ENCODE measurements at places on chromosomes 11 and 22.

DNA sequence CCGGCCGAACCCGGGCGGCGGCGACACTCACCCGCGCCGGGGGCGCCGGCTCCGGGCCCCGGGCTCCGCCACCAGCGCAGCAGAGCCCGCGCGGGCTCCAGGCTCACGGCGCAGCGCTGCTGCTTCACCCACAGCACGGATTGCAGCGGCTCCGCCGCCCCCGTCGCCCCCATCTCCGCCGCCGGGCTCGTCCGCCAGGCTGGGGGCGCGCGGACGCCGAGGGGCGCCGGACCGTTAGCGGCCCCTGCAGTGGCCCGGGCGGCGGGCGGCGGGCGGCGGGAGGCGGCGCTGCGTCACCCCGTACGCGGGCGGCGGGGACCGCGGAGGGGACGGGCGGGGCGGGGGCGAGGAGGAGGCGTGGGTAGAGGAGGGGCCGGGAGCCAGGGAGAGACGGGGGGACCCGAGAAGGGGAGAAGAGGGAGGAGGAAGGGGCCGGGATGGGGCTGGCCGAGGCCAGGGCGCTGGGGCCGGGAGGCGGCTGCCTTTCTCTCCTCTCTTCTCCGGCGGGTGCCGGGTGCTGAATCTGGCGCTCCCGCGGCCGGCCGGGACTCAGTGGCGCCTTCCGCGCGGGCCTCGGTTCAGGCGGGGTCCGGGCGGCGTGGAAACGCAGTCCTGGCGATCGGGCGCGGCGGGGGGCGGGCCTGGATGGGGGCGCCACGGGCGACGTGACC, at the start of gene CERK:
CERK (minus strand) TSS at position 277 of the 671 bp plus-strand sequence; CDS start at position 173, 104 bp downstream.
- peak; percentile 73 for DNase-seq

DNA sequence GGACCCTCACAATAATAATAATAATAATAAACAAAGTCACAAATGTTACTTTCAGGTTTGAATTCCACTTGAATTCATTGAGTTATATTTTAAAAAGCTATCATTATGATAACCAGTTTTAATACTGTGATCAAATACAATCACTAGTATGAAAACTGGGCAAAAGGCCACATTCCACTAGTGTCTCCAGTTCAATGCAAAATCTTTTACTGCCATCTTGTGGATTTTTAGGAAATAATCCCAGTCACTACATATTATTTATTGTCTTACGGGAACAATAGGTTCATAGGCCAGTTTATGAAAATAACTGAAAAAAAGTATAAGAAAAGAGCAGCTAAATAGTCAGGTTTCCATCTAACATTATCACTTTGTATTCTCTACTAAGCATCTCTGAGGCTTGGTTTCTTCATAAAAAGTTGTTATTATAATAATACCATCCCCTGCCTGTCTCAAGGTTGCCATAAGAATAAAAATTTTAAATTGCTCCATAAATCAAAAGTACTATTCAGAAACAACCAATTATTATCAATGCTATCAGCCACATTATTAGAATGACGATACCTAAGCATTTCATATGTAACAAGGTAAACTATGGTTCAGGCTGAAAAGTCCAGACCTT, 533.9 kb upstream of the CCDC90B start:
- peak; percentile 21 for DNase-seq

- DNase-seq: peak; percentile 52
Observed at GRCh38 chr22:38461414-38462081, 6.3 kb upstream of the KDELR3 start.

GRCh38 chr11:75031771-75032549, 43.2 kb downstream of the NEU3 start:
- peak; percentile 51 for DNase-seq

- DNase-seq: peak; percentile 41
Observed at GRCh38 chr22:22855617-22856308, 31.9 kb upstream of the IGLL5 start.

DNA sequence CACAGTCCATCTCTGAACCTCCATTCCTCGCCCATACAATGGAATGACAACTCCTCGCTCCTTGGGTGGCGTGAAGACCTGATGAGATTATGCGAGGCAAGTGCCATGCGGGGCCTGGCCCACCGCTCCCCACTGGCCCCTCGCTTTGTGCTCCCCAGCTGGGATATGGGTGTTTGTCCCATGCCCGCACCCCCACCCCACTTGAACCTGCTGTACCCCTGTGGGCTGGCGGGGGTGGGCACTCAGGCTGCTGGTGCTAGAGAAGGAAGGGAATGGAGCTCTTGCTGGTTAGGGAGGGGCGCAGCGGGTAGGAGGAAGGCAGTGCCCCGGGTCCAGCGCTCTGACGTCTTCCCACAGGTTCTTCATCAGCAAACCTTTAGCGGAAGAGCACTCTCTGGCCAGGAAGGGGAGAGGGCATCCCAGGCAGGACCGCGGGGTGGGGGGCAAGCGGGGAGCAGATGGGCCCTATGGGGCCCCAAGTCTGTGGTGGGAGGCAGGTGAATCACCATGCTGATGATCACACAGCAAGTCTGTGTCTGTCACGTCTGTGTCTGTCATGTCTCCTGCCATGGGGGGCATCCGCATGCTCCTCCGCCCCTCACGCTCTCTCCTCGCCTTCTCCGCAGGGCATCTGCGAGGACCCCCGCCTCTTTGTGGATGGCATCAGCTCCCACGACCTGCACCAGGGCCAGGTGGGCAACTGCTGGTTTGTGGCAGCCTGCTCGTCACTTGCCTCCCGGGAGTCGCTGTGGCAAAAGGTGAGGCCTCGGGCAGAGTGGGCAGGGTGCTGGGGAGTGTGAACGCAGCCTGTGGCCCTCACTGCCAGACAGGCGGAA, 9.4 kb upstream of the OMP start:
- no peak for DNase-seq

- DNase-seq: no peak
Observed at GRCh38 chr22:33654173-33654895, 265.9 kb downstream of the LARGE1 start.

- DNase-seq: no peak
Observed at GRCh38 chr11:102771351-102771750, 9.1 kb downstream of the MMP10 start.

DNA sequence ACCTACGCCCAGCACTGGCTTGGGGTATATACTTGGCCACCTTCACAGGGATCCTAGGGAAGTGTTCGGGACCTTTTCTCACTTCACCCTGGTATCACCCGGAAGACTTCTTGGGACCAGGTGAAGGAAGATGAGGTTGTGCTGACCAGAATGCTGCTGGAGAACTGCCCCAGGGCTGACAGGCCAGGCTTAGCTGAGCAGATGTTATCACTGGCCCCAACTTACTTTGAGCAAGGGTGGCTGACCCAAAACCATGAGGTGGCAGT, 4.5 kb downstream of the FTH1 start:
- DNase-seq: no peak

DNA sequence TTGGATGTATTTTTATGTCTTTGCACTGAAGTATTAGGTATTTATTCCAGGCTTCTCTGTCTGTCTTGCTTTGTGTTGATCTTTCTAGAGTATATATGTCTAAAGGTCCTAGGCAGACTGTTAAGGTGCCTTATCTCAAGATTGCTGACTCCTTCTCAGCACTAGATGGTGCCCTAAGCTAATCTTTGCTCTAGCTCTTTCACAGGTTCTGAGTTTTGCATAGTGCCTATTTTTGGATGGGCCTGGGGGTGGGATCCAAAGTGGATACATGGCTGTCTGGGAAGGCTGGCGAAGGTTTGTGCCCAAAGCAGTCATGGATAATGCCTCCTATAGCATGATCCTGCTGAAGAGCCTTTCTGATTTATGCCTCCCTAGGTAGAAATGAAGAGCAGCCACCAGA, 154.9 kb downstream of the TRPC6 start:
- no peak for DNase-seq

GRCh38 chr11:85774256-85775101, 36.5 kb downstream of the SYTL2 start:
- DNase-seq: no peak

GRCh38 chr11:45856044-45856468, 8.8 kb downstream of the CRY2 start:
- DNase-seq: no peak

- DNase-seq: no peak
Observed at GRCh38 chr11:69259096-69259495, 34.9 kb upstream of the MYEOV start.

DNA sequence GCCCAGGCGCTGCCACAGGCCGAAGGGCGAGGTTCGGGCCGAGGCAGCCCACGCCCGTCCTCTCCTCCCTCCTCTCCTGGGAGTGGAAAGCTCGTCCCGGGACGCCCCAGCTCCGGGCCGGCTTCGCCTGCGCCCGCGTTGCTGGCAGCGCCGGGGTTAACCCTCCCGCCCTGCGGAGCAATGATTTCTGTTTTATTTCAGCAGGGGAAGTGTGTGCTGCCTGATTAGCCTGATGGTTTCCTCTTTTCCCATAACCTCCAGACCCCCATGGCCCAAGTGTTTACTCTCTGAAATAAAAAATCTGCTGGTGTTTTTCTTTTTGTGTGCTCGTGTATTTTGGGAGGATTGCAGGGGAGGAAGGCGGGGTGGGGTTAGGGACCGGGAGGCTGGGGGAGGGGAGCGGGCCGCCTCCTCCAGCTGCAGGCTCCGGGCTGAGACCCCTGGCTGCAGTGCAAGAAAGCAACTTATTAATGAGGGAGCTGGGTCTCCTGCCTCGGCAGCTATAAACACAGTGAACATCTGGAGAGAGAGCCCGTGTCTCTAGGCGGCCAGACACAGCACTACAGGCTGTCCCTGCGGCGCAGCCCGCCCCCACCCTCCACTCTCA, 38.6 kb downstream of the ETS1 start:
- no peak for DNase-seq

GRCh38 chr11:69918231-69918937, 99.2 kb upstream of the FGF3 start:
- no peak for DNase-seq

DNA sequence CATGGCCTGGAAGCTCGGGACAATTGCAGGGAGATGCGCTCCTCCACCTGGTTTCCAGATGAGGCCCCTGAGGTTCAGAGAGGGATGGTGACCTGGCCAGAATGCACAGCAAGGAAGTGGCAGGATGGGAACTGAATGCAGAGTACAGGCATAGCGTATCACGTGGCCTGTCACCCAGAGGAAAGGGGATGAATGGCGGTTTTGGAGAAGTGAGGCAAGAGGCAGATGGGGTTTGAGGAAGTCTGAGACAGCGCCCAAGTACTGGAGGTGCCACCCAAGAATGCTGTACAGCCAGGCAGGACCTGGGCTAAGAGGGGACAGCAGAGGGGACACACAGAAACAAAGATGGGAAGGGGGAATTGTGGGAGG, 4.9 kb downstream of the RAB3IL1 start:
- peak; percentile 15 for DNase-seq

GRCh38 chr11:3043315-3043871, 13.8 kb downstream of the CARS1 start:
- DNase-seq: no peak

GRCh38 chr22:47382164-47382890, 619.9 kb downstream of the TBC1D22A start:
- no peak for DNase-seq

DNA sequence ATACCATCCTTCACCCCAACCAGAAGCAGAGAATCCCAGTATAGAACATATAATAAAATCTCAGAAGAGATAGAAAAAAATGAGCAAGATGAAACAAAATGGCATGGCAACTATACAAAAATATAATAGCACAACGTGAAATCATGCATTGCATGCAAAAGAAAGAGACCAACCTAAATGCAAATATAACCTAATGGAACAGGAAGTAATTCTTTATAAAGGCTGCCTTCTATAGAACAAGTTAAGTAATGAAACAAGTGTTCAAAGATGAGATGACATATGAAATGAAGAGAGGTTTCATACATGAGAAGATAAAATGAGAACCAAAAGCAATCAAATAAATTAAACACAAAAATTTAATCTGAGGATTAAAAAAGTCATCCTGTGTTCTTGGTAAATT, 18.5 kb upstream of the ARHGAP20 start:
- DNase-seq: no peak

- DNase-seq: no peak
Observed at GRCh38 chr22:47370448-47371262, 608.2 kb downstream of the TBC1D22A start.

- DNase-seq: no peak
Observed at GRCh38 chr11:74559110-74559933, 33.1 kb upstream of the POLD3 start.

- DNase-seq: no peak
Observed at GRCh38 chr11:5666402-5666793, 18.5 kb downstream of the TRIM5 start.

DNA sequence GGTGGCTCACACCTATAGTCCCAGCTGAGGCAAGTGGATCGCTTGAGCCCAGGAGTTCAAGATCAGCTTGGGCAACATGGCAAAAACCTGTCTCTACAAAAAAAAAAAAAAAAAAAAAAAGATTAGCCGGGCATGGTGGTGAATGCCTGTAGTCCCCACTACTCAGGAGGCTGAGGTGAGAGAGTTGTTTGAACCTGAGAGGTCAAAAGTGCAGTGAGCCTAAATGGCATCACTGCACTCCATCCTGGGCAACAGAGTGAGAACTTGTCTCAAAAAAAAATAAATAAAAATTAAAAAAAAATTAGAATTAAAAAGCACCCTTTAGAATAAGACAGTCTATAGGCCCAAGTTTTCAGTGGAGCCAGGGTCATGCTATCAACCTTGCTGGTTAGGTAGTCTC, 95.5 kb downstream of the PDHX start:
- peak; percentile 12 for DNase-seq

DNA sequence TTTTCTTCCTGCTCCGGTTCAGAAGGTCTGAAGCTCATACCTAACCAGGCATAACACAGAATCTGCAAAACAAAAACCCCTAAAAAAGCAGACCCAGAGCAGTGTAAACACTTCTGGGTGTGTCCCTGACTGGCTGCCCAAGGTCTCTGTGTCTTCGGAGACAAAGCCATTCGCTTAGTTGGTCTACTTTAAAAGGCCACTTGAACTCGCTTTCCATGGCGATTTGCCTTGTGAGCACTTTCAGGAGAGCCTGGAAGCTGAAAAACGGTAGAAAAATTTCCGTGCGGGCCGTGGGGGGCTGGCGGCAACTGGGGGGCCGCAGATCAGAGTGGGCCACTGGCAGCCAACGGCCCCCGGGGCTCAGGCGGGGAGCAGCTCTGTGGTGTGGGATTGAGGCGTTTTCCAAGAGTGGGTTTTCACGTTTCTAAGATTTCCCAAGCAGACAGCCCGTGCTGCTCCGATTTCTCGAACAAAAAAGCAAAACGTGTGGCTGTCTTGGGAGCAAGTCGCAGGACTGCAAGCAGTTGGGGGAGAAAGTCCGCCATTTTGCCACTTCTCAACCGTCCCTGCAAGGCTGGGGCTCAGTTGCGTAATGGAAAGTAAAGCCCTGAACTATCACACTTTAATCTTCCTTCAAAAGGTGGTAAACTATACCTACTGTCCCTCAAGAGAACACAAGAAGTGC, 661 bp upstream of the MALAT1 start:
- peak; percentile 80 for DNase-seq

DNA sequence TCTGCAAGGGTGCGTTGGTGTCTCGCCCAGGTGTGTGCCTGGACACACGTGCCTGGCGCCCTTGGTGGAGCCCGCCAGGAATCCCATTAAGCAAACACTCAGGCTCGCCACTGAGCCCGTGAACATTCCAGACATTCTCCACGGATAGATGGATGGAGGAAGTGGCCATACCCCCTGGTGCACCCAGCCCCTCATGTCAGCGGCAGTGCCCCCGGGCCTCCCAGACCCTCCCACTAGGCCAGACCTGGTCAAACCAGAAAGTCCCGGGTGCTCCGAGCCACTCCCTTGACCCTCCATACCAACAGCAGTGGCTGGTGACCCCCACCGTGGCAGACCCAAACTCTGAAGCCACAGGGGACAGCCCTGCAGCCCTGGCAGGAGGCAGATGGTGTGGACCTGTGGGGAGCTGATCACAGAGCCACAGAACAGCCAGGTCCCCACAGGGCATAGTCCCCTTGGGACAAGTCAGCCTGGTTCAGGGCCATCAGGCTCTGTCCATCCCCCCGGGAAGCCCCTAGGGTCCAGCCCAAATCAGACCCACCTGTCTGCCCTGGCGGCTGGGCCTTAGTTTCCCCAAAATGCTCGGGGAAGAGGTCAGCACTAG, 1.9 kb downstream of the EPS8L2 start:
- DNase-seq: no peak

Data from CD4-positive, alpha-beta T cell treated with Interleukin-10 for 1 hour (primary cell).